Stimulated activated CD4-positive, alpha-beta T cell treated with anti-CD3 and anti-CD28 coated beads, TNF-alpha, amount 100 ng/mL, for 24 hours (primary cell): ENCODE measurements at places on chromosomes 16 and 17.

- no peak for DNase-seq
Observed at GRCh38 chr17:29572691-29573557, 4.4 kb downstream of the TP53I13 start.

DNA sequence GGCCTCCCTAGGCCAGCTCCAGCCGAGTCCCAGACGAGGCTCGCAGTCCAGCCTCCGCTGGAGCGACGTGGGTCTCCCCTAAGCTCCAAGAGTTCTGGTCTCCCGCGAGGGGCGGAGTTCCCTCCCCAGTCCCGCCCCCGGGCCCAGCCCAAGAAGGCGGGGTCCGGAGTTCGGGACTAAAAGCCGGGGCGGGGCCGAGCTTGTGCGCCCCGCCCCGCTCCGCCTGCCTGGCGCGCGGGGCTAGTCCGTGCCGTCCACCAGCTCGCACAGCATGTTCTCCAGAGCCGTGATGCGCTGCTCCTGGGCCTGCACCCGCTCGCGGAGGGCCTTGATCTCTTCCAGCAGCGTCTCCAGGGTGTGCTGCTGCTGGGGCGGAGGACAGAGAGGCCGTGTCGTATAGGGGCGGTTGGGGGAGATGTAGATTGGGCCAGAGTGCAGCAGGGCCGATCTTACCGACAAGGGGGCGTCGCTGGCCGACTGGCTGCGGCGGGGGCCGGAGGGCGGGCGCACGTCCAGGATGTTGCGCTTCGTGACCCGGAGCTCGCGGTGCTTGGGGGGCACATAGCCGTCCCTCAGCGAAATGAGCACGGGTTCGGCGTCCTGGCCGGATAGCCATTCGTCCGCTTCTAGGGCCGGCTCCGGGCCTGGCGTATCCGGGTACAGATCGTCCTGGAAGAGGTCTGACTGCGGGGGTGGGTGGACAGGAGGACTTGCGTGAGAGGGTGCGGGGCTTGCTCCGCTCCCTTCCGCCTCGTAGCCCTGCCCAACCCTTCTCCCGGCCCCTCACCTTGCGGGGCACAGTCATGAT, 7.0 kb downstream of the CORO6 start:
- DNase-seq, result peak; percentile 85

- no peak for DNase-seq
Observed at GRCh38 chr17:1592751-1593629, 30.4 kb upstream of the PITPNA start.

- DNase-seq, result no peak
Observed at GRCh38 chr17:75267411-75268232, 3.4 kb downstream of the MIF4GD start.

DNA sequence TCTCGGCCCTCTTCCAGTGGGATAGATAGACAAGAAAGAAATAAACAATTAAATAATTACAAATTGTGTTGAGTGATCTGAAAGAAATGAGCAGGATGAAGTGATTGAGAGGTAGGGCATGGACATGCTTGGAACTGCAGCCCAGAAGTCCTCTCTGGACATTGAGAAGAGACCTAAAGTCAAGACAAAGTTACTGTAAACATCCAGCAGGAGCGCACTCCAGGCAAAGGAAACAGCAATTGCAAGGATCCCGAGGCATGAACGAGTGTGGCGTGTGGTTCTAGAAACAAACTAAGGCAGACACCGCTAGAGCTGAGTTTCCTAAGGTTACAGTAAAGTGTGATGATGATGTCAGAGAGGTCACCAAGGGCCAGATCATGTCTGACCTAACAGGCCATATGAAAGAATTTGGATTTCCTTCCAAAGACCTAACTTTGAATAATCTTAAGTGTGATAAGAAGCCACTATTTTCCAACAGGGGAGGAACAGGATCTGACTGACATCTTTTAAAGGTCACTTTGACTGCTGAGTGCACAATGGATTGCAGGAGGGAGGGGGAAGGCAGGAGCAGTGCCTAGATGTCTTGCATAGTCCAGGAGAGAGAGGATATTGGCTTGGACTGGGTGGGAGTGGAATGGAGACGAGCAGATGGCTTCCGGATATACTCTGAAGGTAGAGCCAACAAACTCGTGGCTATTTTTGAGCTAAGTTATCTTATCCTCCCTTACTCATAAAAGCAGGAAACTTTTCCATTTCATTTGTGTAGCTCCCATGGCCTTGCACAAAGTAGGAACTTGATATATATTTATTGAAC, 19.0 kb downstream of the ABCC12 start:
- no peak for DNase-seq

DNA sequence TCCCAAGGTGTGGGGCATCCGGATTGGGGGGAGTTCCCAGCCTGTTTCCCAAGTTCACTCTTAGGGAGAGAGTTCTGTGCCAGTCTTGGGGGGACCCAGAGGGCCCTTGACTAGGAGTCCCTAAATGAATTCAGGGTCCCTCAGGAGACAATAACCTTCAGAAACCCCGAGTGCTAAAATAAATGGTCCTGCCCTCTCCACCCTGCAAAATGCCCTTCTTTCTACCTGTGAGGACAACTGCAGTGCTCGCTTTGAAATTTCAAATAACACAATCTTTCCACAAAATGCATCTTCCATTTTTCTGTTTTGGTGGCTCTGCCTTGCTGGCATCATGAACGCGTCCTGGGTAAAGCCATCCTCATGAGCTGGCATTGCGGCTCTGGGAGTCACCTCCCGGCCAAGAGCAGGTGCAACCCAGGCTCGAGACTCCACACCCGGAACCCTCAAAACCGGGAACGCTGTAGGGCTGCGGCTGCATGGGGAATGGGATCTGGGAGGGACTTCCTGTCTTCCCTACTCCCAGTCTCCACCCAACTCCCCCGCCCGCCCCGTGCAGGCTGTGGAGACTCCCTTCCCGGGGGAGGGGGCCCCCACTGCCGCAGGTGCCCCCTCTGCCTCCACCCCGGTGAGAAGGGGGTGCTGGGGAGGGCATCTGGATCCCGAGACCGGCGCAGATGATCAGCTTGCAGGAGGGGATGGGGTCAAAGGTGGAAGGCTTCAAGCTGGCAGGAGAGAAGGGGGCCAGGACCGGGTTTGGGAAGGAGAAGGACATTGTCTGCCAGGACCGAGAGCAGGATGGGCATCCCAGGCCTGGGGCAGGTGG, at the start of gene ZNF205:
Gene ZNF205, plus strand, starts transcription at position 529 of the 823 bp plus-strand sequence. CDS start 845 bp downstream, outside the sequence.
- DNase-seq, result no peak

DNA sequence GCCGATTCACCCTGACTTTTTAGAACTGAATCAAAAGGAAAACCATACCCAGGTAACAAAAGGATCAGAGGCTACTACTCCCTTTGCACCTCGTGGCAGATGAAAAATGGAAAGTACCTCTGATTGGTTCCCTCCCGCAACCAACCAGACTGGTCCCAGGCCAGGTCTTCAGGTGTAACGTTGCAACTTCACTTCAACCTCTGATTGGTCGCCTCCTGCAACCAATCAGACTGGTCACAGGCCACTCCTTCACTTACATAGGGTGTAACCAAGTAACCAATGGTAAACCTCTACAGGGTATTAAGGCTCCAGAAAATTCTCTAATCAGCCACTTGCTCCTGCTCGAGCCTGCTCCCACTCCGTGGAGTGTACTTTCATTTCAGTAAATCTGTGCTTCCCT, 89.4 kb downstream of the ADCY9 start:
- DNase-seq, result no peak

GRCh38 chr16:69823831-69824563, 61.9 kb downstream of the WWP2 start:
- DNase-seq, result no peak

GRCh38 chr16:11205754-11206581, 50.0 kb downstream of the SOCS1 start:
- DNase-seq, result no peak

- DNase-seq, result no peak
Observed at GRCh38 chr17:67116045-67116575, 71.8 kb downstream of the CACNG1 start.

- no peak for DNase-seq
Observed at GRCh38 chr16:12570046-12570618, 233.6 kb downstream of the CPPED1 start.

GRCh38 chr17:9677411-9677810, 32.1 kb downstream of the USP43 start:
- DNase-seq, result no peak

DNA sequence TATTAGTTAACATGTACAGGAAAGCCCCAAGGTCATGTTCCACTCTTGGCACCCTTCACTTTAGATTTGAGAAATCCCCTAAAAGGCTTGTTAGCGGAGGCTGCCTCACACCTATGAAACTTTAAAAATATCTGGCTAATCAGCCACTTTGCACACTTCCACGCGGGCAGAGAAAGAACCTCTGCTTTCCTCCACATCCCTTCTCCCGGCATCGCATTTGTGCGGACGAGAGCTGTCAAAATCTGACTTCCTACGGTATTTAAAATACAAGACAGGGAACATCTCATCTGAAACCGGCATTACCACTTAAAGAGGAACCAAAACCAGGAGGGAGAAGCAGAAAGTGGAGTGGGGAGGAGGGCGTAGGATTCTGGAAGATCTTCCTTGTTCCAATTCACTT, 422.3 kb downstream of the TMEM114 start:
- DNase-seq, result no peak
